ENCODE measurements at places on chromosomes 12 and 14. TPM values are rescaled to one million over a fixed set of nuclear protein-coding genes. Genes with fewer than 3 reads are reported as not detected.

GRCh38 chr12:110669193-110669502 lies 19.8 kb downstream of the HVCN1 start:
- peaks cover 57% of the 10 kb centered on the region for H3K4me1 ChIP-seq
- peaks cover 81% of the 10 kb centered on the region for H3K36me3 ChIP-seq
- H3K27me3 ChIP-seq = no peaks in the 10 kb centered on the region
- no peak overlapping the region for H3K4me3 ChIP-seq
- peak overlapping the region; percentile 73 for H3K27ac ChIP-seq

- H3K4me3 ChIP-seq = no peak overlapping the region
- H3K4me1 ChIP-seq = no peaks in the 10 kb centered on the region
- no peak for DNase-seq
- H3K27ac ChIP-seq = no peak overlapping the region
- H3K27me3 ChIP-seq = no peaks in the 10 kb centered on the region
- H3K36me3 ChIP-seq = no peaks in the 10 kb centered on the region
These were observed 221.5 kb downstream of the PDZRN4 start for GRCh38 chr12:41409628-41410027.

DNA sequence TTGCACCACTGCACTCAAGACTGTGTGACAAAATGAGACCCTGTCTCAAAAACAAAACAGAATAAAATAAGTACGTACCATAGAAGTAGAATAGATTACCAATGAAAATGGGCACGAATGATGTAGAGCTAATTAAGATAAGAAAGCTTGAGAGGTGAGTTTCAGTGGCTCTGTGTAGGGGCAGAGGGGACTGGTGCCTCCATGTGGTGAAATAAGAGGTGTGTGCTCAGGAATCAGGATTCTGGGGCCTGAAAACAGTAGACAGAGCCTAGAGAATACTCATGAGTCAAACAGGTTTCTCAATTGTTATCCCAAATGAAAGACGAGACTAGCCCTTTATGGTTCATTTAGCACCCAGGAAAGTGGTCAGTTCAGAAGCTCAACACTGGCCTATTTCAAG lies 1145.1 kb downstream of the FLRT2 start:
- no peak overlapping the region for H3K27ac ChIP-seq
- no peak overlapping the region for H3K4me3 ChIP-seq
- H3K36me3 ChIP-seq = no peaks in the 10 kb centered on the region
- DNase-seq = no peak
- no peaks in the 10 kb centered on the region for H3K27me3 ChIP-seq
- H3K4me1 ChIP-seq = no peaks in the 10 kb centered on the region

- DNase-seq = no peak
- no peaks in the 10 kb centered on the region for H3K27me3 ChIP-seq
- peak overlapping the region; percentile 64 for H3K27ac ChIP-seq
- H3K36me3 ChIP-seq = peaks cover 11% of the 10 kb centered on the region
These were observed 200.3 kb upstream of the PLEKHG7 start for GRCh38 chr12:92502417-92503028.

DNA sequence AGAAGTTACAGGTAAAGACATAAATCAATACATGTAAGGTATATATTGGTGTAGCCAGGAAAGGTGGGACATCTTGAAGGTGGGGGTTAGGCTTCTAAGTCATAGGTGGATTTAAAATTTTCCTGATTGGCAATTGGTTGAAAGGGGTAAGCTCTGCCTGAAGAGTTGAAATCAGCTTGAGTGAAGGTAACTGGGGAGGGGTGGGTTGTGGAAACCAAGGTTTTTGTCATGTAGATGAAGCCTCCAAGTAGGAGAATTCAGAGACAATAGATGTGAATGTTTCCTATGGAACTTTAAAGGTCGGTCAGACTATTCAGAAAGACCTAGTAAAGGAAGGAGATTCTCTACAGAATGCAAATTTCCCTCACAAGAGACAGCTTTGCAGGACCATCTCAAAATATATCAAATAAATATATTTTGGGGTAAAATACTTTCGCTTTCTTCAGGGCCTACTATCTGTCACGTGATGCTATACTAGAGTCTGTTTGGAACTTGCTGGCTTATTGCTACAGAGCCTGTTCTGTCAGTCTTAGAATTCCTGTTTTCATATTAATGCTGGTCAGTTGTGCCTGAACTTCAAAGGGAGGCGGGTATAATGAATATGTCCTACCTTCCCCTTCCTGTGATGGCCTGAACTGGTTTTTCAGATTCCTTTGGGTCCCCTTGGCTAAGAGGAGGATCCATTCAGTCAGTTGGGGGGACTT lies 20.6 kb upstream of the SPATA7 start:
- DNase-seq = no peak
- no peaks in the 10 kb centered on the region for H3K36me3 ChIP-seq
- no peak overlapping the region for H3K4me3 ChIP-seq
- H3K4me1 ChIP-seq = no peaks in the 10 kb centered on the region

- no peaks in the 10 kb centered on the region for H3K27me3 ChIP-seq
- H3K4me1 ChIP-seq = no peaks in the 10 kb centered on the region
- H3K36me3 ChIP-seq = no peaks in the 10 kb centered on the region
- no peak overlapping the region for H3K27ac ChIP-seq
These were observed 399.4 kb downstream of the NELL2 start for GRCh38 chr12:44476683-44477082.

DNA sequence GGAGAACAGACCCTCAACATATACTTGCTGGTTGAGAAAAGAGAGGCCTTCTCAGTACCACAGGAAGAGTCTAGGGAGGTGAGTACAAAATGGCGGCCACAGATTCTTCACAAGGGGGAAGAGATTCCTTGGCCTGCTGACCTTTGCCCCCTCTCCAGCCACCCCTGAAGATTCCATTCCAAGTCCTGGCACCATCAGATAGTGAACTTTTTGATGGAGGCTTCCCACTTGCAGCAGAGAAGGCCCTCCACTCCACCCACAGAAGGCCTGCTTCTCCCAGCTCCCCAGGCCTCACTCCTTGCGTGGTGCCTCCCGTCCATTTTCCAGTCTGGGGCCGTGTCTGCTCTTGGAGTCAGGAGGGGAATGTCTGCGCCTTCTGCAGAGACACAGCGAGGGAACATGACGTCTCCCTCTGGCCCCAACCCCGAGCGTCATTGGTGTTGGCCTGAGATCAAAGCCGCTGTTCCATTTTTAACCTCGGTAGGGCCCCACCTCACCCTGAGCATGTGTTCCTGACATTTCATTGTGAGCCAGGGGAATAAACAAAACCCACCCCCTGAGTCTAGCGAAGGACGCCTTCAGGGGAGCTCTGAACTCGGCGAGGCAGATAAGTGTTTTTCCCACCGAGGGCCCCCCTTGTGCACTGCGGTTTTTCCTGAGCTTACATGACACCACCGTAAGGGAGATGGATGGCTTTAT lies 268.7 kb upstream of the TBX3 start:
- H3K36me3 ChIP-seq = no peaks in the 10 kb centered on the region
- no peaks in the 10 kb centered on the region for H3K4me1 ChIP-seq
- no peak for DNase-seq
- H3K4me3 ChIP-seq = no peak overlapping the region
- no peak overlapping the region for H3K27ac ChIP-seq

- no peak for DNase-seq
- no peak overlapping the region for H3K4me3 ChIP-seq
- no peak overlapping the region for H3K27ac ChIP-seq
- H3K27me3 ChIP-seq = no peaks in the 10 kb centered on the region
- H3K36me3 ChIP-seq = peaks cover 23% of the 10 kb centered on the region
These were observed 25.0 kb downstream of the ERH start for GRCh38 chr14:69373104-69373503.

DNA sequence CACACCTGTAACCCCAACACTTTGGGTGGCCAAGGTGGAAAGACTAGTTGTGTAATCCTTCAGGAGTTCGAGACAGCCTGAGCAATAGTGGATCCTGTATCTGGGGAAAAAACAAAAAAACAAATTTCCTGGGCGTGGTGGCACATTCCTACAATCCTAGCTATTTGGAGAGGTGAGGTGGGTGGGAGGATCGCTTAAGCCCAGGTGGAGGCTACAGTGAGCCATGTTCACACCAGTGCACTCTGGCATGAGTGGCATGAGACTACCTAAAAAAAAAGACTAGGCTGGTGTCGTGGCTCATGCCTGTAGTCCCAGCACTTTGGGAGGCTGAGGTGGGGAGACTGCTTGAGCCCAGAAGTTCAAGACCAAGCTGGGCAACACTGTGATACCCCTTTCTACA lies 17.2 kb downstream of the PTGES3 start:
- peaks cover 64% of the 10 kb centered on the region for H3K36me3 ChIP-seq
- DNase-seq = no peak
- H3K4me1 ChIP-seq = peaks cover 20% of the 10 kb centered on the region
- H3K4me3 ChIP-seq = no peak overlapping the region
- no peaks in the 10 kb centered on the region for H3K27me3 ChIP-seq

- no peak for DNase-seq
- H3K27me3 ChIP-seq = peaks cover 24% of the 10 kb centered on the region
- H3K36me3 ChIP-seq = no peaks in the 10 kb centered on the region
- no peak overlapping the region for H3K4me3 ChIP-seq
These were observed 101.6 kb downstream of the TSPAN9 start for GRCh38 chr12:3178671-3179313.

DNA sequence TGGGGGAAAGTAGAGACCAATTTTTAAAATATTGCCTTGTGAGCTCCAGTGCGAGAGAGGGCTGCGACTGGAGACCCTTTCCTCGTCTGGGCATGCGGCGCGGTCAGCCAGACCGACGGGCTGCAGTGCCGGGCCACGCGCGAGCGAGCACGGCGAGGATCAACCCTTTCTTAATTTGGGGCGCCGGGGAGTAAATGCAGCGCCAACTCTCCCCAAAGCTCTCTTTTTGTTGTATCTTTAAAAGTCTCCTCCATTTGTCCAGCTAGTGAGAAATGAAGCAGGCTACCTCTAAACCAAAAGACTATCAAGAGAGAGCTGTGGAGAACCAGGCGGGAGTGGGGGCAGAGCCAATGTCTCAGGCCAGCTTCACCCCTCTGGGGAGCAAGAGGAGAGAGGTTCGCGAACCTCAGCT lies 1.4 kb downstream of the SIX1 start:
- no peak for DNase-seq
- H3K4me3 ChIP-seq = peak overlapping the region; percentile 34
- H3K36me3 ChIP-seq = no peaks in the 10 kb centered on the region
- H3K27ac ChIP-seq = peak overlapping the region; percentile 11
- H3K4me1 ChIP-seq = peaks cover 42% of the 10 kb centered on the region

GRCh38 chr14:94330432-94330831 lies 7.3 kb upstream of the SERPINA6 start:
- H3K36me3 ChIP-seq = no peaks in the 10 kb centered on the region
- no peak overlapping the region for H3K27ac ChIP-seq
- no peak for DNase-seq
- no peak overlapping the region for H3K4me3 ChIP-seq
- peaks cover 16% of the 10 kb centered on the region for H3K27me3 ChIP-seq

GRCh38 chr12:129081755-129082250 lies 228.5 kb downstream of the GLT1D1 start:
- no peaks in the 10 kb centered on the region for H3K27me3 ChIP-seq
- no peaks in the 10 kb centered on the region for H3K36me3 ChIP-seq
- no peak overlapping the region for H3K27ac ChIP-seq

DNA sequence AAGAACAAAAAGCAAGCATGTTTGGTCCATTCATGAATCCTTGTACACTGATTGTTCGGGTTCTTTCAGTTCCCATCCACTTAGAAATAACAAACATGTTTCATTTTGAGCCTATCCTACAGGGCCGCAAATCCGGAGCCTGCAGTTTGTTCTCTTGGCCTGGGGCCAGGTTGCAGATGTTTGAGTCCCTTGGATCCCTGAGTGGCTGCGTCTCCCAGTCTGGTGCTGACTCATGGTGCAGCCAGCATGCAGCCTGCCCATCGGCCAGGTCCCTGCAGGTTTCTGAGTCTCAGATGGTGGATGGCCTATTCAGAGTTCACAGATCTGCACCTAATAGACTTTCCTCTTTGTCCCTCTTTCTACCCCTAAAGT lies 1.9 kb upstream of the DYNC1H1 start:
- DNase-seq = no peak
- H3K4me3 ChIP-seq = no peak overlapping the region
- H3K36me3 ChIP-seq = peaks cover 5% of the 10 kb centered on the region
- H3K27me3 ChIP-seq = peaks cover 3% of the 10 kb centered on the region
- H3K27ac ChIP-seq = no peak overlapping the region

DNA sequence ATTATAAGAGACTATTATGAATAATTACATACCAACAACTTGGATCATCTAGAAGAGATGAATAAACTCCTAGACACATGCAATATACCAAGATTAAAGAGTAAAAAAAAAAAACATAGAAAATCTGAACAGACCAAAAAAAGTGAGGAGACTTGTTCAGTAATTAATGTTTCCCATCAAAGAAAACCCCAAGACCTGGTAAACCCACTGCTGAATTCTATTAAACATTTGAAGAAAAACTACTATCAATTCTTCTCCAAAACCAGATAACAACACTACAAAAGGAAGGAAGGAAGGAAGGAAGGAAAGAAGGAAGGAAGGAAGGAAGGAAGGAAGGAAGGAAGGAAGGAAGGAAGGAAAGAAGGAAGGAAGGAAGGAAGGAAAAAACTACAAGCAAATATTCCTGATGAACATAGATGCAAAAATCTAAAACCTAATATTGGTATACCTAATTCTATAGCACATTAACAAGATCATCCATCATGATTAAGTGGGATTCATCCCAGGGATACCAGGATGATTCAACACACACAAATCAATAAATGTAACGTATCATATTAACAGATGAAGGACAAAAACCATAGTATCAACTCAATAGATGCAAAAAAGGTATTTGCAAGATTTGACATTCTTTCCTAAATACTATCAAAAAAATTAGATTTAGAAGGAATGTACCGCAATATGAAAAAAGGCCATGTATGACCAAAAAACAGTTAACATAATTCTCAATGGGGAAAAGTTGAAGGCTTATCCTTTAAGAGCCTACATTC lies 445.5 kb downstream of the KCNH5 start:
- no peak overlapping the region for H3K4me3 ChIP-seq
- no peaks in the 10 kb centered on the region for H3K36me3 ChIP-seq
- no peaks in the 10 kb centered on the region for H3K4me1 ChIP-seq
- no peaks in the 10 kb centered on the region for H3K27me3 ChIP-seq

- DNase-seq = no peak
- H3K36me3 ChIP-seq = no peaks in the 10 kb centered on the region
- no peak overlapping the region for H3K27ac ChIP-seq
- no peaks in the 10 kb centered on the region for H3K27me3 ChIP-seq
- no peak overlapping the region for H3K4me3 ChIP-seq
These were observed 21.9 kb downstream of the CEP170B start for GRCh38 chr14:104886690-104887622.

- no peak overlapping the region for H3K4me3 ChIP-seq
- H3K36me3 ChIP-seq = no peaks in the 10 kb centered on the region
- no peak overlapping the region for H3K27ac ChIP-seq
- DNase-seq = no peak
- no peaks in the 10 kb centered on the region for H3K4me1 ChIP-seq
- no peaks in the 10 kb centered on the region for H3K27me3 ChIP-seq
These were observed 119.5 kb downstream of the PLEKHA5 start for GRCh38 chr12:19248929-19249602.

The FOXM1 gene
- 142 TPM for total RNA-seq

The IL31 gene
- total RNA-seq = not detected

The IFNG-AS1 gene
- 0.21 TPM for total RNA-seq

The DDX47 gene
- total RNA-seq = 56.8 TPM

The ADAM21 gene
- total RNA-seq = not detected

The GPR135 gene
- total RNA-seq = 1.8 TPM

The GPR68 gene
- 45.3 TPM for total RNA-seq

The SPRING1 gene
- 31.3 TPM for total RNA-seq

The UNC119B gene
- total RNA-seq = 18.9 TPM
